ENCODE measurements at places on chromosomes 12 and 14.

DNA sequence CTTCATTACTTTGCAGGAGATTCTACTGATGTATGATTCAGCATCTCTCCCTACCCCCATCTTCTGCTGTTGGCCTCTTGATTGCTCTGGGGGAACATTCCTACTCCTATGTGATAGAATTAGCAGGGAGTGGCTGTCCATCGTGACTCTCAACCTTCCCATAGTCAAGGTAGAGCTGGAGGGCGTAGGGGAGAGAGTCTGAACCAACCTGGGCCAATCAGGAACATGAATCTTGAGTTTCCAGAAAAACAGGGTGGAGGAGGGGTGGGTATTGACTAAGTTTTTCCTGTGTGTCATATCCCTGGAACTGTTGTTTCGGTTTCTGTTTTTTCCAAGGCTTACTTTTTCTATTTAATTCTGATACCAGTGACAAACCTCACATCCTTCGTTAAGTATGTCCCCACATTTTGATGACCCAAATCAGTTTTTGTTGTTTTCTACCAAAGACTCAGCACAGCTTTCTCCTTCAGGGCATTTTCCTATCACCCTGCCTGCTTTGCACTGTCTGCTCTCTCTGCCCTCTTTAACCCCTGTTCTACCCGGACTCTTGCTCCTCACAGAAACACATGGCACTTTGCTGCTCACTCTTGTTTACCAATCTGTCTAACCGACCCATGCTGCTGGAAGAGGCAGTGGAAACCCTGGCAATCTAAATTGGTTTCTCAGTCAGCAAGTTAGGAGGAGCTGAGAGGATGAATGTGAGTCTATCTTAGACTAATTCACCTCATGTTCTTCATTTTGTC lies 1428.3 kb downstream of the AACS start:
- DNase-seq: peak; percentile 31

- DNase-seq: peak; percentile 93
Measured at GRCh38 chr14:58639842-58640484, 2.2 kb downstream of the DACT1 start.

DNA sequence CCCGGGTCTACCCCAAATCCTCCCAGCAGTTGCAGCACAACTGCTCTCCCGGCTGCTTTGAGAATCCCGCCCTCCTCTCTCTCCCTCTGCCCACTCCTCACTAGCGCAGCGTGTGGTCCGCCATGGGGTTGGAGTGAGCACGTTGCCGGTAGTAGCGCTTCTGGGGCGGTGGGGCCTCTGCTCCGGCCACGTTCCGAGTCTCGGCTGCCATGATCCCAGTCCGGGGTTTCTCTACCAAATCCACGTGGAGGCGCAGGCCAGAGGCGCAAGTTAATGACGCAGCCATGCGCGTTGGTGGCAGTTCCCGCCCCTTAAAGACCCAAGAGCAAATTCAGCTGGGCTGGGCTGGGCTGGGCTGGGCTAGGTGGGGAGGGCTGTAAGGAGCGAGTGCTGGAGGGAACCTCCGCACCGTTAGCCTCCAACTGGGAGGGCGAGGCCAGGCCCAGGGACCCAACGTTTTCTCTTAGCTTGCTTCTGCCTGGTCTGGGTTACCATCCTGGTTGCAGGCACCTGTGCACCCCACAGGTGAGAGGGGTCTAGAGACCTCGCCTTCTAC lies at the start of gene METTL1:
METTL1 (minus strand) TSS at position 233 of the 556 bp plus-strand sequence; CDS start at position 211, 22 bp downstream.
- peak; percentile 98 for DNase-seq

DNA sequence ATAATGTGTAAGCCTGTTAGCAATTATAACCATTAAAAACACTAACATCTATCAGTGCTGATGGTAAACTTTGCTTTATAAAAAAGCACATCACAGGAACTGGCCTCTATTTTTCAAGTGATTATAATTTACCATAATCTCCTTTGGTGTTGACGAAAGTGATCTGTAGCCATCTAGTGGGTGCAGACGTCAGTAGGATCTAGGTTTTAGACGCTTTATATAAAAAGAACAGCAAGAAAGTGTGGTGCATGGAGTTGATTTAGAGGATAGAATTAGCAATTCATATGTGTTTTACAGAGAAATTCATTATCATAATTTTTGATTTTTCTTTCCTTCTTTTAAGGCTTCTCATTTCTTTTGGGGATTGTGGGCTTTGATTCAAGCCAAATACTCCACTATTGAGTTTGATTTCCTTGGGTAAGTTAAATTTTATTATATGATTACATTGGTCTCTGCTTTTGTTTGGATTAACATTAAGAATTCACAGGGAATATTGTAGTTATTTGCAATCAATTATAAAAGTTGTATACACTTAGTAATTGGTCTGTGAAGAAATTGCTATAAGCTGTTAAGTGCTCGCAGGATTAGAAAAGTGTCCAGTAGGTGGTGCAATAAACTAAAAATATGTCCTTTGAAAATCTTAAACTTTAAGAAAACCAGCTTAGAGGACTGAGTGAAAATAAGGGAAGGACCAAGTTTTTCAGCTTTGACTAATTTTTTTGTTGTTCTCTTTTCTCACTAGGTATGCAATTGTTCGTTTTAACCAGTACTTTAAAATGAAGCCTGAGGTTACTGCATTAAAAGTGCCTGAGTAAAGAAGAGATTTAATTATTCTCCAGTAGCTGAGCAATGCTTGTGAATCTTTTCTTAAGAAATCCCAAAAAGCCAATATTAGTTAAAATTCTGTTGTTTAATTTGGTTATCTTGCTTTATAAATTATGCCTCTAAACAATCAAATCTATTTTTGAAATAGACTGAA lies 59.5 kb downstream of the ETNK1 start:
- DNase-seq: peak; percentile 45

DNA sequence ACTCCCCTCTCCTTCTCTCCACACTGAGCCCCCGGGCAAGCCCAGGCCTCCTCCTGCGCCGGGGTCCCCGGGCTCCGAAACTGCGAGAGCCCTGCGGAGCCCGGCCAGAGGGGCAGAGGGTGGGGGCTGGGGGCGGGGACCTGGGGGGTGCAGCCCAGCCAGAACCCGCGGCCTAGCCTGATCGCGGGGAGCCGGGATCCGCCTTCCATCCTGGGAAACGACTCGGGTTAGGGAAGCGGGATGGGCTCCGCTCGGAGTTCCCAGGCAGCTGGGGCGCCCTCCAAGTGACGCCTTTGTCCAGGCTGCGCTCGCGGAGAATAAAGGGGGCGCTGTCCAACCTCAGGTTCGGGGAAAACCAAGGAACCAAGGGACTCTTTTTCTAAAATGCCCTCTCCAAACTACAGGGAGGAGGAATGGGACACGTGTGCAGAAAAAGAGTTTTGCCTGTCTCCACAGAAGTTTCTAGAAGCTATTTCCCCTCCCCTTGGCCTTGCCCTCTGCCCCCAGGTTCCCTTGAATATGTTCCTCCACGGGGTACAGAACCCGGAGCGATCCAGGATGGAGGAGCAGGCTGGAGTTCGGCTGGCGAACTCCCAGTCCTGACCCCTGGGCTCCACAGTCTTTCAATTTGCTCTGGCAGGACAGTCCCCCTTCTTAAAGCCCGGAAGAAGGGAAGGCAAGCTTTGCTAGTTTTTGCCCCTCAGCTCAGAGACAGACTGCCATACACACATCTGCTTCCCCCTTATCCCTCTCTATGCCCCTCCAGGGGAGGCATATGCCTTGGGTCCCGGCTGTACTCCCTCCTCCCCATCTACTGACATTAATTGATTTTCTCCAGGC lies 13.9 kb downstream of the NKX2-1 start:
- DNase-seq: no peak
